Globus pallidus (tissue), 1 donor: ENCODE measurements at places on chromosomes 5 and 9.

GRCh38 chr5:73298772-73299630 lies 126.0 kb downstream of the TMEM174 start:
- no peak for DNase-seq

DNA sequence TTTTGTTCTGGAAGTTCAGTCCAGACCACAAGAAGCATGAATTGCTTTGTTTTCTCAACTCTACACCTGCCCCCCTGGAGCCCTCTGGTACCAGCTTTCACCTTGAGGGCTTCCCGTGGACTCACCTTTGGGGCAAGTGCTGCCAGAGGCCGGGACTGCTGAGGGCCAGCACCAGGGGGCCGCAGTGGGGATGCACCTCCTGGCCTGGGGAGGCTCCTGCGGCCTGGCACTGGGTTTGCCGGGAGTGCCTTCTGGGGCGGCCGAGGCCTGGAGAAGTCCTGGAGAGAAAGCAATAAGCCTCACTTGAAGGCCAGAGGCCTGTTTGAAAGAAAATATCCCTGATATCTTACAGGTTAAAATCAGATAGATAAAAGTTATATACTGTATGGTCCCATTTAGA lies 21.7 kb downstream of the NIPAL4 start:
- no peak for DNase-seq

- no peak for DNase-seq
These were observed 32.5 kb upstream of the HMCN2 start for GRCh38 chr9:130232899-130233586.

DNA sequence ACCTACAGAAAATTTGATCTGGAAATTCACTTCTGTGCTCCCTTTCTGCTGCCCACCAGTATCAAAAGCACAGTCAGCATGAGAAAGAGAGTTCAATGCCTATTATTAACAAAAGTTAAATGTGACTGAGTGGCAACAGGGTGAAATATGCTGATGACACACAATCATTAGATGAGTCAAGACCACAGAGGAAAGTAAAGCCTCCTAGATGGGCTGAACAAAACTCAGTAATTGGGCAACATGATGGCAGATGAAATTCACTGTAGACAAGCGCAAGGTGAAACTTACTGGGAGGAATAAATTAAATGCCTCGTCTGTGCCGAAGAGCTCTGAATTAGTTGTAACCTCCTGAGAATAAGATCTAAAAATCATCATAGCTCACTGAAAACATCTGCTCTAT lies 752.8 kb downstream of the IRX1 start:
- no peak for DNase-seq

GRCh38 chr5:1498623-1499416 lies 24.9 kb downstream of the LPCAT1 start:
- DNase-seq = no peak

DNA sequence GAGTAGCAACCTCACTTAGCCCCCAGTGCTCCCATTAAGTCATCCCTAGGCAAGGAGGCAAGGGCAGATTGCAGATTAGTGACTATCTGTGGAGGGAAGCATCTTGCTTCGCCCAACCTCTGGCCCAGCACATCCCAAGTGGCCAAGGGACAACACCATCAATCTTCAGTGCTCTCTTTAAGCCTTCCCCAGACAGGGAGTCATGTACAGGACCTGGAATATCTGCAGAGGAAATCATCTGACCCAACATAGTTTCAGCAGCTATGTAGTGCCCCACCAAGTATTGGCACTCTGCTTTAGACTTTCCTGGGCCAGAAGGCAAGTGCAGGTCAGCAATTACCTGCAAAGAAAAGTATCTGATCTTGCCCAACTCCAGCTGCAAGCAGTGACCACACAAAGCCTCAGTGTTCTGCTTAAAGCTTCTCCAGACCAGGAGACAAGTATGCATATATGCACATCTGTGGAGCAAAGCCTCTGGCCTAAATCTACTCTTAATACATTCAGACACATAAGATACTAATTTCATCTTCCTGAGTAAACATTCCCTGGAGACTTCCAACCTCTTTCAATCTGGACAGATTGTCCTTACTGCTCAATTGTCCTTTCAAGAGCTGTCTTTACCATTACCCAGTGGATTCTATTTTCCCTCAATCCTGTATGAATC lies 224.8 kb upstream of the VLDLR start:
- no peak for DNase-seq

GRCh38 chr5:78927657-78928282 lies 57.3 kb downstream of the ARSB start:
- DNase-seq = no peak

DNA sequence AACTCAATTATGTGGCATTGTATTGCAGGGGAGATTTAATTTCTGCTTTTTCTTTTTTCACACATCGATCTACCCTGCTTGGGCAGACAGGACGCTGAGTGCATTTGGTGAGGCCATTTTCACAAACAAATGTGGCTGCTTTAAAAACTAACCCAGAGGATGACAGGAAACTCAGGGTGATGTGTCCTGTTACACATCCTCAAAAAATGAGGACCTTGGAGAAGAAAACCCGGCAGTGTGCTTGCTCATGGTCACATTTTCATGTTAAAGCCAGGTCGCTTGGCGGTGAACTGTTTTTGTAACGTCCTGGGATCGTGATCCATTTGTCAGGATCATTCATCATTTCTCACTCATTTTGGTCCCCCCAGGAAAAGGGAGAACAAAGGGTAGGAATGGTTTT lies 478.3 kb upstream of the ADAMTS16 start:
- no peak for DNase-seq

GRCh38 chr9:28887188-28887884 lies 1314.1 kb upstream of the C9orf72 start:
- no peak for DNase-seq

DNA sequence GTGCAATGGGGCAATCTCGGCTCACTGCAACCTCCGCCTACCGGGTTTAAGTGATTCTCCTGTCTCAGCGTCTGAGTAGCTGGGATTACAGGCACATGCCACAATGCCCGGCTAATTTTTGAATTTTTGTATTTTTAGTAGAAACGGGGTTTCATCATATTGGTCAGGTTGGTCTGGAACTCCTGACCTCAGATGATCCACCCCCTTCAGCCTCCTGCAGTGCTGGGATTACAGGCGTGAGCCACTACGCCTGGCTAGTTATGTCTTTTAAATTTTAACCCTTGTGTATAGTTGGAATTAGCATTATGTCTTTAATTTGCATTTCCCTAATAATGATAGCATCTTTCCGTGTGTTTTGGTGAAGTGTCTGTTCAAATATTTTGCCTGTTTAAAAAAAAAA lies 11.5 kb downstream of the GPBP1 start:
- no peak for DNase-seq
